Hematopoietic multipotent progenitor cell (in vitro differentiated cells): ENCODE measurements at places on chromosomes 5 and 9.

GRCh38 chr5:180161420-180162303 lies 47.3 kb downstream of the RASGEF1C start:
- no peak for DNase-seq

DNA sequence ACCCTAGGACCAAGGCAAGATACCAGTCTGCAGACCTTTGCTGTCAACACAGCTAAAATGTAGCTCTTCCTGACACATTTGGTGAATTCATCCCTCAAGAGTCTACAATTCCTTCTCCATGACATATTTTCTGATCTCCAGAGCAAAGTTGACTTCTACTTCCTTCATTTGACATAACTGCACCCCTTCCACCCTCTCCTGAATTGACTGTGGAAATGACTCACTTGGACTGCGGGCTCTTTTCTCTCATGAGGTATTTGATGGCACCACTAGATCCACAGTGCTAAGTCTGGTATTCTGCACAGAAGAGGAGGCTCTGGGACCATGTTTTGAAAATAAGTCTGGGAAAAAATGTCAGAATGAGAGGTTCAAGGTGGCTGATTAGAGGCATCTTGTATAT lies 338.4 kb upstream of the TRPC7 start:
- DNase-seq: no peak

GRCh38 chr5:178490935-178491652 lies 99.1 kb downstream of the COL23A1 start:
- no peak for DNase-seq

DNA sequence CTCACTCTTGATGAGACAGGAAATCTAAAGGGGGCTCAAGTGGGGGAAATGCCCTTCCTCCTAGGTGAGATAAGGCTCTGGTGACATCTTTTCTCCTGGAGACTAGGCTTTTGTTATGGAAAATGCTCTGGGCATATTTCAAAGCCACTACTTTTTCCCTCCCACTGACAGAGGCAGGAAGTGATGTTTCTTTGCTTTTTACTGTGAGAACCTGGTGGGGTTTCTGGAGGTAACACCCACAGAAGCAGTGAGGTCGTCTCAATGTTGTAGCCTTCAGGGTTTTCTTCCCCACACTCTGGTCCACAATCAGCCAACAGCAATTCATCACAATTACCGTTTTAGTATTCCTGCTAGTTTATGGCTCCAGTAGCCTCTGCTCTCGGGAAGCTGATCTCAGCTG lies 41.4 kb upstream of the FAM240B start:
- DNase-seq: no peak

GRCh38 chr9:110986529-110986928 lies 51.7 kb downstream of the LPAR1 start:
- DNase-seq: no peak

- DNase-seq: no peak
Observed at GRCh38 chr9:17837965-17838364, 259.1 kb downstream of the SH3GL2 start.

GRCh38 chr5:75659791-75660450 lies 48.7 kb downstream of the ANKDD1B start:
- no peak for DNase-seq

DNA sequence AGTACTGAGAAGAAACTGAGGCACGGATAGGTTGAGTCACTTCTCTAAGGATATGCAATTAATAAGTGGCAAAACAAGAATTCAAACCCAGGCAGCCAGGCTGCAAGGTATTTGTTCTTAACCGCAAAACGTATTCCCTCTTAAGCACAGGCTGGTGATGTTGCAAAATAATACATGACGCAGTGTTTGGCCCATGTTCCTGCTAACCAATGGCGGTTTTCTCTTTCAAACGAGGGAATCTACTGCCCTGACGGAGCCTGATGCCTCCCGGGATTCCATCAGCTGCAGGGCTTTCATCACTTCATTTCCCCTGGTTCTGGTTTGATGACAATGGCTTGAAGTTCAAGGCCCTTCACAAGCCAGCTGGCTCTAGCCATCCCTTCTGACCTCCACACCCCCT lies 154.8 kb downstream of the SLIT3 start:
- no peak for DNase-seq

DNA sequence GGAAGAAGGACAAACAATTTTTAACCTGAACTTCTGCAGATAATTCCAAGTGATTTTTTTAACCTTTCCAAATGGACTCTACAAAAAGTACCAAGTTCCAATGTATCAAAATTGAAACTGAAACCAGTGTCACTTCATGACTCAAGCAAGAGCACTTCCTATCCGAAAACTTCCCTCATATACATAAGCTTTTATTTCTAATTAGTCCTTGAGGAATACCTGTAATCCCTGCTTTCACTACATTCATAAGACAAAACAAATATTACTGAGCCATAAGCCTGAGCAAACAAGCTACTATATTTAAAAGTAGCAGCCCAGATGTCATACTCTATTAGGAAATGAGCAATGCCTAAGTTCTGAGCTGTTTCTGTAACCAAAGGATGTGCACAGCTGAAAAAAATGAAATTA lies 224.4 kb downstream of the EBF1 start:
- DNase-seq: no peak

GRCh38 chr5:40879163-40879942 lies 29.9 kb upstream of the C7 start:
- DNase-seq: no peak

DNA sequence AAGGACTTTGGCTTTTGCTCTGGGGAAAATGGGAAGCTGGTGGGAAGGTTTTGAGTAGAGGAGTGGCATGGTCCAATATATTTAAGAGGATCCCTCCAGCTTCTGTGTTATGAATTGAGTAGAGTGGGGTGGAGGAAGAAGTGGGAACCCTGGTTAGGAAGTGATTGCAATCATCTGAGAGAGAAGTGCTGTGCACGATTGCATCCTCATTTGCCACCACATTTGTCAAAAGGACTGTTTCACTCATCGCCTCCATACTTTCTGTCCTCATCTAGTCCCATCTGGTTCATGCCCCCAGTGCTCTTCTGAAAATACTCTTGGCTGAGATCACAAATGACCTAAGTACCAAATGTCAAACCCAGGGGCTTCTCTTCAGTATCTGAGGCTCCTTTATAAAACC lies 192.1 kb downstream of the RAB3C start:
- DNase-seq: no peak

- DNase-seq: no peak
Observed at GRCh38 chr9:78118742-78119473, 87.3 kb upstream of the GNAQ start.

GRCh38 chr5:56947052-56947451 lies 4.9 kb downstream of the MIER3 start:
- no peak for DNase-seq

- peak; percentile 25 for DNase-seq
Observed at GRCh38 chr5:616484-617039, 4.4 kb downstream of the CEP72 start.

DNA sequence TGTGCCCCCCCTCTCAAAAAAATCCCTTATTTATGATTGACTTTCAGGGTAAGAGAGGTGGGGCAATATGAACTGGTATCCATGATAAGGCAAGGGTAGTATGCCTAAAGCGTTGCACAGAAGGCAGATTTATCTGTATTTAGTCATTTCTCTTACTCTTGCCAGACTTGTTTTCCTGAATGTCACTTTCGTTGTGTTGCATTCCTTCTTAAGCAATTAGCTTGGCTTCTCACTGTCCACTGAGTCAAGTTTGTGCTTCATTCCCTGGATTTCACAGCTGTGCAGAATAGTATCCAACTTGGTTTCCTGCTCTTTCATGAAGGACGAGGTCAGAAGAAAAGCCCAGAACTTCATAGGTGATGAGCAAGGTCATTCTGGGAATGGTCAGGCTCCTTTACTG lies 301.5 kb upstream of the ACTBL2 start:
- DNase-seq: no peak

DNA sequence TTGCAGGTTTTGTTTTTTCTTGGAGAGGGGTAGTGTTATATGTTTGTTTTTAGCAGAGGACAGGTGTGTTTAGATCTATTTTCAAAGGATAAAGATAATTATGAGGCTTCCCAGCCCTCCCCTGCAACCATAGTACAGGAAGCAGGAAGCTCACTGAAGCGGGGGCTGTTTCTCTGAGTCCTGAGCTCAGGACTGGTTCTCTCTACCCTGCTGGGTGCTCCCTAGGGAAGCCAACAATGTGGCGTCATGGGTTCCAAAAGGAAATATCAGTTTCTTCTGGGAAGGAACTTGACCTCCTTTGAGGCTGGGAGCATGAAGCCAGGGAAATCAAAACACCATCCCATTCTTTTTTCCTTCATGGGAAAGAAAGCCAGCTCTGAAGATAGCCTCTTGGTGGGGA lies 62.2 kb downstream of the RAD23B start:
- no peak for DNase-seq

DNA sequence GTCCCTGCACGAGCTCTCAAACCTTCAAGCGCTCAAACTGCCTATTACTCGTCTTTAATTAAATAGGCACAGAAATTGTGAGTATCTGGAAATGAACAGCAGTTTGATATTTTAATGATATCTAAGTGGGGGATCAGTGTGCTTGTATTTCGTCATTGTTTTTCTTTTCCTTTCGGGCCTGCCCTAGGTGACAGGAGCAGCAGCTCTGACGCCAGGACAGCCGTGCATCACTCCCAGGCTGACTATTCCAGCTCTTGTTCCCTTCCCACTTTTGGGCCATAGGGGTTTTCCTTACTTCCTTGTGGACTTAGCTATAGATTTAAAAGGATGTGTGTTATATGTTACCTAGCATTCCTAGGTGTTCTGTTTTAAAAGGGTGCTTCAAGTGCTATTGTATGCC lies 9.5 kb downstream of the BNIP1 start:
- no peak for DNase-seq

GRCh38 chr9:131500377-131500776 lies 2.3 kb upstream of the POMT1 start:
- no peak for DNase-seq

GRCh38 chr5:98929710-98930298 lies 997 bp upstream of the CHD1 start:
- DNase-seq: no peak

DNA sequence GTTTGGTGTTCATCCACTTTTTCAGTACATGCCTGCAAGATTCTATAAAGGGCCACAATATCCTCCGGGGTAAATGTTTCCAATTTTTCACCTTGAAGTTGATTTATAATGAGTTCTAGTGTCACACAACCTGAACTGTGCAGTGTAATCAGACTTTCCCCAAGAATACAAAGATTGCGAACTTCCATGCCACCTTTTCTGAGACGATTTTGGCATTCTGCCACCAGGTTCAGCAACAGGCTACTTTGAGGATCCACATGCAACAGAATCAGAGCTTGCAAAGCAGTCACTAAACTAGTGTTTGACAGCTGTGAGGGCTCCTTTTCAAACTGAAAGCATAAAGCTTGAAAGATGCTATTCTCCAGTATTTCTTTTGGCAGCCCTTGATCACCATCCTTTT lies 1.6 kb downstream of the FASTKD3 start:
- no peak for DNase-seq

GRCh38 chr9:125745682-125746016 lies 1.5 kb upstream of the PBX3 start:
- DNase-seq: no peak

DNA sequence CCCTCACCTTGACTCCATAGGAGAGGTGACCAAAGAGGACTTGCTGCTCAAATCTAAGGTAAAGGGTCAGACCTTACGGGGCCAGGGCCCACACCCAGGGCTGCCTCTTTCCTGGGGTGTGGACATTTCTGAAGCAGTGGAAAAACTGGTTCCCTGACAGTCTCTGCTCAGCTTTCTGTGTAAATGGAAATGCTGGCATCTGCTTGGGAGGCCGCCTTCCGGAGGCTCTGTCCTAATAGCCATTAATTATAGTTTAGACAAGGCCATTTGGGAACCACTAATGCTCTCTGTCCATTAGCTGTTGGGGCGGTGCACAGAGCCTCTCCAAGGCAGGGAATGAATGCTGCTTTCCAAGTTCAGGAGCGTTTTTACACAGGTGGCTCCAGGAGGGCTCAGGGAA lies 17.3 kb downstream of the USP20 start:
- no peak for DNase-seq

DNA sequence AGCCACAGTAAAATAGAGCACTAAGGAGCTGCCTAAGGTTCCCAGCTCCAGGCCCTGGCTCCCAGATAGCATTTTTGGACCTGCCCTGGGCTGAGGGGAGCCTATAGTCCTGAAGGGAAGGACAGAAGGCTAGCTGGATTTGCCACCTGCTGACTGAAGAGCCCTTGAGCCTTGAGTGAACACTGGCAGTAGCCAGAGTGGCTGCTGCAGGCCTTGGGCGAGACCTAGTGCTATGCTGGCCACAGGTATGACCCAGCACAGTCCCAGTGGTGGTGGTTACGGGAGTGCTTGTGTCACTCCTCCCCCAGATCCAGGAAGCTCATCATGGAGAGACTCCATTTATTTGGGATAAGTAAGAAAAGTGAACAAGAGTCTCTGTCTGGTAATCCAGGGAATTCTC lies 10.3 kb upstream of the STX17 start:
- no peak for DNase-seq

- DNase-seq: no peak
Observed at GRCh38 chr5:122398016-122398415, 86.0 kb downstream of the SNCAIP start.

GRCh38 chr5:164059471-164059870 lies 554.1 kb downstream of the MAT2B start:
- DNase-seq: no peak

DNA sequence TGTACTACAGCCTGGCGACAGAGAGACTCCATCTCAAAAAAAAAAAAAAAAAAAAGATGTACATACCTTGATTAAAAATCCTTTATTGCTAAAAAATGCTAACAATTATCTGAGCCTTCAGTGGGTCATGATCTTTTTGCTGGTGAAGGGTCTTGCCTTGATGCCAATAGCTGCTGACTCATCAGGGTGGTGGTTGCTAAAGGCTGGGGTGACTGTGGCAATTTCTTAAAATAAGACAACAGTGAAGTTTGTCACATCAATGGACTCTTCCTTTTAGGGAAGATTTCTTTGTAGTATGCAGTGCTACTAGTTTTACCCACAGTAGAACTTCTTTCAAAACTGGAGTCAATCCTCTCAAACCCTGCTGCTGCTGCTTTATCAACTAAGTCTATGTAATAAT lies 33.9 kb upstream of the OTULINL start:
- peak; percentile 14 for DNase-seq

DNA sequence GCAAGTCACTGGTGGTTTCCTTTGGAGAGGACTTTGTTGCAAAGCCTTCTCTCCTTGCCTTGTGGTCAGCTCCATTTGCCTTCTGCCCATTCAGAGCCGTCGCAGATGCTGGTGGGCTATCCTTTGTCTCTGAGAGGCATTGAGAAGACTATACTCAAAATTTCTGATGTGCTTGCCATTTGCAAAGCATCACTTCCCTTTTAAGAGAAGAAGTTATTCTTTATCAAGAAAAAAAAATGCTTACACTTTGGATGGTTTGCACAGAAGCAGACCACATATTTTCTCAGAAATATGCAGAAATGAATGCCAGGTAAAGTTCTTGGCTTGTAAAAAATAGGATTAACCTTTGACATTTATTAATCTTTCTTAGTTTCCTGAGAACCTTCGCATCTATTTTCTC lies 195.8 kb upstream of the KLF4 start:
- DNase-seq: no peak

- no peak for DNase-seq
Observed at GRCh38 chr5:179221196-179221876, 123.9 kb downstream of the ADAMTS2 start.

DNA sequence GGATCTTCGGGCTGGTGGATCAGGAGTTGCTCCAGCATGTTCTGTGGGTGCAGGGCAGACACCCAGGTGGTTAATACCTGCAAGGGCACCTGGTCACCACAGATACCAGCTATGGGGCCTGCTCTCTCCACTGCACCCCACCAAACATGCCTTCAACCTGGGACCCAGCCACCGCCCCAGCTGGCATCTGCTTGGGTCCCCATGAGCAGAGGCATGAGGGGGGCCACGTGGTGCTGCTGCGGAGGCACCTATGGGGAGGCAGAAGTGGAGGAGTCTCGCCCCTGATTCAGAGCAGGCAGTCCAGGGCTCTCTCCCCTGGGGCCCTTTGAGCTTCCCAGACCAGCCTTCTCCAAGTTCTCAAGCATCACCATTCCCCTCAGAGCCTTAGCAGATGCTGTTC lies 2.9 kb downstream of the AK8 start:
- DNase-seq: no peak
